NCI-H2171 treated with DMSO at 0.1 percent for 48 hours (cell line): ENCODE measurements at places on chromosomes 16 and 17.

GRCh38 chr17:50424246-50424995 is 1.6 kb upstream of the ACSF2 start:
- DNase-seq = no peak

DNA sequence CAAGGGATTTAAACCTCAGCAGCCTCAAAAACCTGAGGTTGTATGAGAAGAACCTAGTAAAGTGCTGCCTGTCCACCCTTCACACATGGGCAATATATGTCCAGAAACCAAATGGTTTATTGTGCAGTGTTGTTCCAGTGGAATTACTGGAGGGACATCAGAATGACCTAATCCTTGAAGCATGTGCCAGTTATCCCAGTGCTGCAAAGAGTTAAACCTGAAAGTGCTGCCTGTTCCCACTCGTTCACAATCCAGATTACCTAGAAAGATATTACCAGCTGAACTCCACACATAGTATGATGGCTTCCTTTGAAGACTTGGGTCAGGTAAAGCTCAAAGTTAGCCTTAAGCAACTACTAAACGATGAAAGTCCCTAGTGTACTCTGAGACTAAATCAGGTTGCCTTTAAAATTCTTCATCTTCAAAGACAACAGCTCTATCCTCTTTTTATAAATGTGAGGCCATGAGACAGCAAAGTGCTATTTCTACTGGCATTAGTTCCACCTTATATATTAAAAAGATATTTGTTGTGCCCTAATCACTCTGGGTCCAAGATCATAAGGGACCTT is 133.1 kb downstream of the SNX11 start:
- no peak for DNase-seq

DNA sequence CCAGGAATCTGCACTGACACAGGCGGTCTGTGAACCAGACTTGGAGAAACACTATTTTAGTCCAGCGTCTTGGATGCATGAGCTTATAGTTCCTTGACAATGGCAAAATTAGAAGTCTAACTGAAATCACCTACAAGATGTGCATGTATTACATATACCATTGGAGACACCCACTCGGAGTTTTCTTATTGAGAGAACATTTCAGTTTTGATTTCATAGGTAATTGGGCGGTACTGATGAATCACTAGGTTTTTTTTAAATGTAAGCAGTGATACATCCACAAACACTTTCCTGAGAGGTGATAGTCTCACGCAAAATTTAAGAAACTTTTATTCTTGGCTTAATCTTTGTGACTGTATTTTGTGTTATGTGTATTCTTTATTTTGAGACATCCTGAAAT is 69.8 kb downstream of the PRKCA start:
- DNase-seq = no peak

- no peak for DNase-seq
These were observed 15.8 kb downstream of the TEKT1 start for GRCh38 chr17:6815775-6816174.

DNA sequence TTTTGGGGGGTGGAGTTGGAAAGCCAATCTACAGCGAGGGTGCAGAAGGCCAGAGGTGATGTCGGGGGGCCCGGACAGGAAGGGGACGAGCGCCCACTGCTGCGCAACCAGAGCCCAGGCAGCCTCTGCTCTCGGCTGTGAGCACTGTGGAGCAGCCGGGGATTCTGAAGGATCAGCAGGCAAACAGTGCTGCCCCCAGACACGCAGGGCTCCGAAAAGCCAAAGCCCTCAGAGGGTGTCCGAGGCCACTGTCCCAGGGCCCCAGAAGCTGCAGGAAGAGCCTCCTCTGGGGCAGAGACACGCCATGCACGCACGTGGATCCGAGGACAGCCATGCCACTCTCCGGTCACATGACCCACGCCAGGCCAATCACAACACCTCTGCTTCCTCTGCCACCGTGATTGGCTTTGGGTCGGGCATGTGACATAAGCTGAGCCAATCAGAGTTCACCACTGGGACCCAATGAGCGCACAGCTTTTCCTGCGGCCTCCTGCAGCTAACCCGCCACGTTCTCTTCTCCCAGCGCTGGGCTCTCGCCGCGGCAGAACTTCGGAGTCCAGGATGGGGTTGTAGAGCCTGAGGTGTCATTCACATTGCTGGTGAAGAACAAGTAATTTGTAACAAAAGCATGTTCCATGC is 40.7 kb downstream of the ACTG1 start:
- peak; percentile 99 for DNase-seq

DNA sequence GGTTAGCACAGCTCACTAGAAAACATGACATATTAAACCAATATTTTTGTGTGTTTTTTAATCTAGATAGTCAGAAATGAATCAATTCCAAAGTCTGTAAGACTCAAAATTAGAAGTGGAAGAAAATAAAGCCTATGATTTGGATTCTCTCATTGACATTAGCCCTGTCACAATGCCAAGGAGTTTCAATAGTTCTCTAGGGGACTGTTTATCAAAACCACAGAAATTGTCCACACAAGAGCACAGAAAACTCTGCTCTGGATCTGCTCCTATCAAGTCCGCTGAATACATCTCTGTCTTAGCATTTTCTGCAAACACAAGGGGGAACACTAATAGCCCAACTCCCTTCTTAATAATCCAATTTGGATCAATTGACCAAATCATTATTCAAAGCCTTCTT is 152.0 kb downstream of the HS3ST3B1 start:
- DNase-seq = no peak

DNA sequence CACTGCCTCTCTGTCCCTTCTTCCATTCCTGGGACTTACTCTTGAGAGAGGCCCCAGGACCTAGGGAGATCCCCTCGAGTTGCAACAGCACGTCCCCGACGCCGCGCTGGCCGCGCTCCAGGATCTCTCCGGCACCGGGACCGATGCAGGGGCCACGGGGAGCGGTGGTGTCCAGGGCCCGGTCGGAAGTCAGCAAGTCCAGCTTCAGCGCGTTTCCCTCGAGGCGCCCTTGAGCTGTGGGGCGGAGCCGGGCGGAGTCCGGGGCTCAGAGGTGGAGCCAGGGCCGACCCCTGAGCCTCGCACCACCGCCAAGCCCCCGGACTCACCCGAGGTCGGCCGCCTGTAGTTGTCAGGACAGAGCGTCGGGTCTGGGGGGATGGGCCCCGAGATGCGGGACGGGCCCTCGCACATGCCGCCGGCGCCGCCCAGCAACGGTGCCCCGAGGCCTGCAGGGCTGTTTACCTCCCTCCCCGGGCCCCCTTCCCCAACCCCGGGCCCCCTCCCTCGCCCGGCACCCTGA is 458 bp downstream of the ENKD1 start:
- peak; percentile 28 for DNase-seq

DNA sequence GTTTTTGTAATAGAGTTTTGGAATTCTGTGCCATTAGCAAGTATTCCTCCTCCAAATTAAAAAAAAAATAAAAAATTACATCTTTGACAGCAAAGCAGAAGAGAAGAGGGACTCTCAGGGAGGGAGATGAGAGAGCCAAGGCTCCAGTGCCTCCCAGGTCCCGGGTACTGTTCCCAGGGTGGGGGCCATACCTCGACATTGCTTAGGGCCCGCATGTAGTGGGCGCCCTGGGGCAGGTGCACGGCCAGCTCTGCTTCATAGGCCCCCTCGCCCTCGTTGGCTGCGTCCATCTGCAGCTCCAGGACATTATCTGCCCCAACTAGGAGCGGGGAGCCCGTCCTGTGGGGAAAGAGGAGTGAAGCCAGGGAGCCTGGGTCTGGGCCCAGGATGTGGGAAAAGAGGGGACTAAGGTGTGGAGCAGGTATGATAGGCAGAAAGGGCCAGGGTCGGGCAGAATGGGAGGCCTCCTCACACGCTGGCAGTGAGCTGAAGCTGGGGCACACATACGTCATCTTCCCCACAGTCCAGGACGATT is 11.2 kb downstream of the ITGA2B start:
- no peak for DNase-seq

DNA sequence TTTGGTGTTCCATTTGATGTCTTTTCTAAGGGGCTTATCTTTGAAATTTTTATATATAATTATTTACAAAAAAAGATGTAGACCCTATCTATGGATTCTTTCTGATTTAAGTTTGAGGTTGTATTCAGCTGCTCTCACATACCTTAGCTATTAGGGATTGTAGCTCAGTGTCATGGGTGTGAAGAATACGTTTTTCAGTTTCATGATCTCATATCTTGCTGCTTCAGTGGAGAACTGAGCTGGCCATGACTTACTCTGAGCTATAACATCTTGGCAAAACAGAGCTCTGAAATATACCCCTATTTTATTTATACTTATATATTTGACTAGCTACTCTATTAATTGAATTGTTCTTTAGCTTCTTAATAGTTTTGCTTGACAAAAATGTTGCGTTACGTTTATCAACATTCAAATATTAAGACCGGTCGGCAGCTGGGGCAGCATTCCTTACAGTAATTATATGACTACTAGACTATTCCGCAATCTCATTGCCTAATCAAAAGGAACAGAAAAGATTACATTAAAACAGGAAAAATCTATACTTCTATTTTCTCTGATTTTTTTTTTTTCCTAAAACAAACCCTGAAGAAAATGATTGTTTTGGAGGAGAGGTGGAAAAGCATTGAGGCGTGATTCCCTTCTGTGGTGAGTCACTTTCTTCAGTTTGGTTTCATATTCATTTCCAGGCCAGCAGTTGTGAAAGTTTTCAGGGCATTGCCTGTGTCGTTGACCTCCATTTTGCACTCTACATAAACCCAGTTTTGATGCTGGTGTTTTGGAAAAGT is 24.1 kb upstream of the KRT24 start:
- DNase-seq = no peak

- DNase-seq = no peak
These were observed 32.8 kb downstream of the MPHOSPH6 start for GRCh38 chr16:82136956-82137821.

DNA sequence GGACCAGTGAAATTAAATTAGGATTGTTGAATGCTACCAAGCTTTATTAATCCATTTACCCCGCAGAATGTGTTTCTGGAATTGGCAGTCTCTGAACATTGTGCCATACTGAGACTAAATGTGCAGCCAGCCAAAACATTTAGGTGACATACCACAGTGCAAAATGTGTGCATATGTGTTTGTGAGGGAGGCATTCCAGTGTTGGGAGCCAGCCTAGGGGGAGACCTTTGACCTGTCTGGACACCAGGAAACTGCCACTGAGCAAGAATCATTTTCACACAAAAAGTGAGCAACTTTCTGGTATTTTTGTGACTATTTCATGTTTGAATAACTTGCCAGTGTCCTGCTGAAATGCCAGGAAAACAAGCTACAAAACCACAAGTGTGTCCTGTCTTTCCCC is 64.7 kb upstream of the SLC12A3 start:
- no peak for DNase-seq

DNA sequence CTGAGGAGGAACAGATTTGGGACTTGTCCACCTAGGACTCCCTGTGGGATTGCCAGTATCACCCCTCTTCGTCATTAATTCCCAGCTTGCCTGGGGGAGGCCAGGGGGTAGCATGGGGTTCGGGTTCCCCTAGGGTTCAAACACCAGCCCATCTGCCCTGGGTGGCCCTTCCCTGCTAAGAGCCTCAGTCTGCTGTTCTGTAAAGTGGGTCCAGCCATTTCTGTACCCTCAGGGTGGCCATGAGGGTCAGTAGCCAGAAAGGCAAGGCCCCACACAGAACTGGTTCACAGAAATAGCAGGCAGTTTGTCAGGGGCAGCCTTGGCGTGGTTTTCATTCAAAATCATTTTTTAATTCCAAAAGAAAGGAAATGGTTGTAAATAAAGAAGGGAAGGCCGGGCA is 62.9 kb downstream of the RAI1 start:
- DNase-seq = no peak

GRCh38 chr17:80755650-80756405 is 211.2 kb downstream of the RPTOR start:
- DNase-seq = no peak

DNA sequence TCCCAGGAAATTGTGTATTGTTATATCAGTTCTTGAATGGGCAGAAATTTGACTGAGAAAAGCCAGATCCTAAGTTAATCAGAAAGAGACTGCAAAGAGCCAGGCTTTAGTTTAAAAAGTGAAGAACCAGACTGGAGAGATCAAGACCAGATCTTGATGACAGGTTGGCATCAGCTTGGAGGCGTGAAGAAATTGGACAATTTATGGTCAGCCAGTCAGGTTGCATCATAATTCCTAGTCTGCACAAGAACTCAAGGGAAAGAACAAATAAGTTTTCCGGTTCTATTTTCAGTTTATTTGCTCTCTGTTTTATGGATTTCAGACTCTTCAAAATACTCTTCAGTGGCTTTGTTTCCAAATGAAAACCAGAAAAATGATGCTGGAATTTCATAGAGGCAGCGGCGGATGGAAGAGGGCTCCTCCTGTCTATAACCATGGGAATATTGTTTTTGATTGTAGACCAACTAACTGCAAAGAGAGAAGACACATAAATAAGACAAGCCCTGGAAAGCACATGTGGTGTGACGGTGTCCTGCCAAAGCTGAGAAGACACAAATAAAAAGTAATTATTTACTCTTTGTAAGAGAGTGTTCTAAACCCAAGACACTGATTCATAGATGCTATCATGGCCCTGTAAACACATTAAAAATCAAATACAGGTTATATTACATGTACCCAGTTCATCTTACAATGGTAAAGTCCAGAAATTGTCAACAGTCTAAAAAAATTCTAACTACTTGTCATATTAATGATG is 91.7 kb downstream of the PCTP start:
- no peak for DNase-seq

DNA sequence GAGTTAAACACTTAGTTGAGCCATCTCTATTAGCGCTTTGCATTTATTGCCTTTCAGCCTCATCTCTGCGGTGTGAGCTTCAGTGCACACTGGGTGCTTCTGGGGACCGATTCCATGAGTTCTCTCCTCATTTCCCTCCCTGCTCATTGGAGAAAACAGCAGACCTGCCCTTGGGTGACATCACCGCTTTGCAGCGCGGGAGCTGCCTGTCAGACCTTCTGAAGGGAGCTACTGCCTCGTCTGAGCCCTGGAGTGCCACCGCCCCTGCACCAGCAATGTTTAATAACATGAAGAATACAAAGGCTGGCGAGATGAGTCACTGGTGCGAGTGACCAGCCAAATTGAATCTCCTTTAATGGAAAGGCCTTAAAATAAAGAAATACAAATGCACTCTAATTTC is 30.2 kb upstream of the CPPED1 start:
- no peak for DNase-seq

DNA sequence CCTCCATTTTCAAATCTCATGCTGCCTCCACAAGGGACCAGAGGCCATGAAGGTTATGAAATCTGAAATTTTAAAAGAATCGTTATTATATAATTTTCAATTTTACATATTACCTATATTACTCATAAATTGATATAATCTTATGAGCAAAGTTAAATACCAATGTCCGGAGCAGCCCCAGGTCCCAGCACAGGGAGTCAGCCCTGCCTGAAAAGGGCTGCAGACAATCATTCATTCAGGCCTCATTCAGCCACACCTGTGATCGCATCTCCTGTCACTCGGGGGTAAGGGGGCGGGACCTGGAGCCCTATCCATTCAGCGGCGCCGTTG is 172.5 kb downstream of the AHSP start:
- peak; percentile 91 for DNase-seq
